ENCODE measurements at places on chromosomes 1 and 21.

DNA sequence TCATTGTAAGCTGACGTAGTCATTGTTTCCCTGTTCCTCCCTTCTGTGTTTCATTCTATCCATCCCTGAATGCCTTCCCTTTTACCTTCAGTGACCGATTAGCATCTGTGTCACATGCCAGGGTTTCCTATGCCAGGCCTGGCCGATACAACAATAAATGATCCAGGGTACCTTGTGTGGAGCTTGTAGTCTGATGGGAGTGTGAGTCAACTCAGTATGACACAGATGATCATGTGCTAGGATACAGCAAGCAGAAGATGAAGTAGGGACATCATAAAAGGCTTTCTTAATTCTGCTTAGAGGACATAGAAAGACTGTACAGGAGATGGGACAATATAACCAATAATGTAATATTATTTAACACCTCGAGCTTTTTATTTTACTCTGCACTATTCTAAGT, 164.1 kb upstream of the C8B start:
- no peak overlapping the region for H3K27ac ChIP-seq
- H3K4me1 ChIP-seq: no peaks in the 10 kb centered on the region
- DNase-seq: no peak
- H3K27me3 ChIP-seq: peaks cover 1% of the 10 kb centered on the region
- H3K4me3 ChIP-seq: no peak overlapping the region

DNA sequence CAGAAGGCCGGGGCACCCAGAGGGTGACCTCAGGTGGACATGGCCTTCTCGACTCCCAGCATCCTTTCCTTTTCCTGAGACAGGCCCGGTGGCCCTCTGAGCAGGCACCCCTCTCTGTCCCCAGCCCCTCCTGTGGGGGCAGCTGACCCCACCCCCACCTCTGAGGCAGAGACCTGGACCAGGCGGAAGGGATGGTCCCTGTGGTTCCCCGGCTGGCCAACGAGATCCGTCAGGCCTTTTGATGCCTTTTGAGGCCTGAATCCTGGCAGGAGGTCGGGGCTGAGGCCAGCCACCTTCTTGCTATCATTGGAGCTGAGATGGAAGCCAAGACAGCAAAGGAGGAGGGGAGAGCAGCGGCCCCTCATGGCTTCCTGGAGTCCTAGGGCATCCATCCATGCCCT, 50.2 kb upstream of the ACTRT2 start:
- no peak for DNase-seq
- H3K27me3 ChIP-seq: no peaks in the 10 kb centered on the region
- H3K4me1 ChIP-seq: no peaks in the 10 kb centered on the region
- no peaks in the 10 kb centered on the region for H3K36me3 ChIP-seq
- H3K27ac ChIP-seq: no peak overlapping the region
- no peak overlapping the region for H3K4me3 ChIP-seq

DNA sequence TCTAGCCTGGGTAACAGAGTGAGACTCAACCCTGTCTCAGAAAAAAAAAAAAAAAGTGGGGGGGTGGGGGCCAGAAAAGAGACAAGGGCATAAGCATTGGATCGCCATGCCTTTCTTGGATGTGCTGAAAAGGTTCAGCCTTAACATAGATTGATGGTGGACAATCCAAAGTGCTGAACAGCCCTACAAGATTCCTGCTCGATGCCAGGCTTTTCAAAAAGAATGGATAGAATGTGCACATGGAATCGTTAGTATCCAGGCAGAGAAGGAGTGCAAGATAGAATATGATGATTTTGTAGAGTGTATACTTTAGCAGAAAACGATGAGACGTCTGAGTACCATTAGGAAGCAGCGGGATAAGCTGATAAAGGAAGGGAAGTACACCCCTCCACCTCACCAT, 10.9 kb upstream of the COA7 start:
- H3K27me3 ChIP-seq: peaks cover 5% of the 10 kb centered on the region
- no peaks in the 10 kb centered on the region for H3K4me1 ChIP-seq
- no peak overlapping the region for H3K4me3 ChIP-seq
- H3K36me3 ChIP-seq: peaks cover 2% of the 10 kb centered on the region
- DNase-seq: no peak

DNA sequence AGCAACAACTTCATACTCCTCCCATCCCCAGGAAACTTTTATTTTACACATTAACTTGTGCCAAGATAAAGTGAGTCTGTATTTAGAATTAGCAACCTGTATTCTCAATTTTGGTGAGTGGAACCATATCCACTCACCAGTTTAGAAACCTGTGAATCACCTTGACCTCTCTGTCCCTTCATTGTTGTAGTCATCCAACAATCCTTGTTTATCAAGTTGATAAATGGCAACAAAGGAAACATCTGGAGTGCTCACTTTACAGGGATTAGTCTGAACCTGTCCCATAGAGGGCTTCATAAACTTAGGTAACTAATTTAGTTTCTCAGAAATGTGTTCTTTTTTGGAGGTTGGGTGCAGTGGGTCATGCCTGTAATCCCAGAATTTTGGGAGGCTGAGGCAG, 3.9 kb upstream of the CLSPN start:
- H3K4me3 ChIP-seq: no peak overlapping the region
- peaks cover 4% of the 10 kb centered on the region for H3K36me3 ChIP-seq
- H3K27ac ChIP-seq: no peak overlapping the region

GRCh38 chr21:28779914-28780313, 212.8 kb downstream of the LTN1 start:
- no peak overlapping the region for H3K4me3 ChIP-seq
- H3K27me3 ChIP-seq: no peaks in the 10 kb centered on the region
- peaks cover 22% of the 10 kb centered on the region for H3K36me3 ChIP-seq
- H3K27ac ChIP-seq: no peak overlapping the region
- no peak for DNase-seq

- peaks cover 15% of the 10 kb centered on the region for H3K27me3 ChIP-seq
- H3K4me3 ChIP-seq: no peak overlapping the region
- no peaks in the 10 kb centered on the region for H3K36me3 ChIP-seq
- H3K4me1 ChIP-seq: peaks cover 12% of the 10 kb centered on the region
- no peak overlapping the region for H3K27ac ChIP-seq
These were observed 56.1 kb upstream of the HAO2 start for GRCh38 chr1:119312500-119312899.

GRCh38 chr1:41545996-41546832, 61.7 kb upstream of the EDN2 start:
- H3K27ac ChIP-seq: no peak overlapping the region
- peaks cover 5% of the 10 kb centered on the region for H3K4me1 ChIP-seq
- peaks cover 41% of the 10 kb centered on the region for H3K36me3 ChIP-seq
- H3K4me3 ChIP-seq: no peak overlapping the region
- H3K27me3 ChIP-seq: no peaks in the 10 kb centered on the region

- no peak for DNase-seq
- H3K27ac ChIP-seq: no peak overlapping the region
- H3K4me1 ChIP-seq: no peaks in the 10 kb centered on the region
- H3K4me3 ChIP-seq: no peak overlapping the region
These were observed 44.5 kb upstream of the ZNF678 start for GRCh38 chr1:227518876-227519275.

DNA sequence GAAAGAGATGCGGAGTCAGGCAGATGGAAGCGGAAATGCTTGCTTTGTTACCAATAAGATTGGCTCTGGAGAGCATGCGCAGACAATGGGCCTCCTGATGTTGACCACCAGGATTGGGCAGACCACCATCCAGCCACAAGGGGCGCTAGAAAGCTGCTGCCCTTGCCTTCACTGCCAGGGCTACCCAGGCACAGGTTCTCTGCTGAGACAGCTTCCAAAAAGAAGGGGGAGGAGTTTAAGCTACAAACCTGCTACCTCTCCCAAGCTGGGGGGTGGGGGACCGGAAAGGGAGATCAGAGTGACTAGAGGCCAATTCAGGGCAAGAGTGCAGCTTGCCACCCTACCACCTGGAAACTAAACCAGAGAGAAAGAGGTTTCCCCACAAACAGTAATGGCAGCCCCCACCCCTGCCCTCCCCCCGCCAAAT, 369.7 kb downstream of the RRAGC start:
- no peaks in the 10 kb centered on the region for H3K4me1 ChIP-seq
- DNase-seq: no peak
- peaks cover 9% of the 10 kb centered on the region for H3K27me3 ChIP-seq
- no peak overlapping the region for H3K4me3 ChIP-seq
- no peak overlapping the region for H3K27ac ChIP-seq

DNA sequence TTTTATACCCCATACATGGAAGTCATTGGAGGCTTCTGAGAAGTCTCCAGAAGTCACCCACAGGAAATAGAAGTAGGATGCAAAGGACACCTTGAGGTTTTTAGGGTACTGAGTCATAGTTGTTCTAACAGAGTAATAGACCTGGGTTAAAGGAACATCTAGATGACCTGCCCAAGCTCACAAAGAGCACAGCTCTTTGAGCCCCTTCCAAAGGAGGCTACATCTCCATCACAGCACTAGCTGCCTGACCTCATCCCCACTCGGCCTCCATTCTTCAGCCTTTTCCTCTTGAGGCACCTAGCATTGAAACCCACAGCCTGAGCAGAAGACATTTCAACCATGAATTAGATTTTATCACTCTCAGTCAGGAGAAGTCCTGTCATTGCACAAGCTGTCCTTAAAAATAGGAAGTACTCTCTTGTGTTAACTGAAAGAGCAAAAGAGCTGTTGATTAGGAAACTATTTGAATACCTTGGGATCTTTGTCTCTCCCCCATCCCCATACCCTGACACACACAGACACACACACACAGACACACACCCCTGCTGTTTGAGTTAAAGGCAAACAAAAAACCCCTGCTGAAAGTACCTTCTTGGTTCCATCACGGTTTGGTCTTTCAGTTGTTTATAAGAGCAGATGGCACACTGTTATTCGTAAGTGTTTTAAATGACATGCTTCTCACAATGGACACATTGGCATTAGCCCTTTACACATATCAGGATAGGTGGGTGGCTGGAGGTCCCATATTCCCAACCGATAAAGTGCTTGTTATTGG, 22.2 kb downstream of the MKNK1 start:
- H3K27ac ChIP-seq: peak overlapping the region; percentile 96
- H3K4me3 ChIP-seq: peak overlapping the region; percentile 70
- H3K4me1 ChIP-seq: peaks cover 58% of the 10 kb centered on the region

- H3K4me3 ChIP-seq: no peak overlapping the region
- no peak for DNase-seq
- no peaks in the 10 kb centered on the region for H3K36me3 ChIP-seq
- peaks cover 12% of the 10 kb centered on the region for H3K27me3 ChIP-seq
- peaks cover 6% of the 10 kb centered on the region for H3K4me1 ChIP-seq
These were observed 53.1 kb upstream of the TRIM67 start for GRCh38 chr1:231108516-231109302.

DNA sequence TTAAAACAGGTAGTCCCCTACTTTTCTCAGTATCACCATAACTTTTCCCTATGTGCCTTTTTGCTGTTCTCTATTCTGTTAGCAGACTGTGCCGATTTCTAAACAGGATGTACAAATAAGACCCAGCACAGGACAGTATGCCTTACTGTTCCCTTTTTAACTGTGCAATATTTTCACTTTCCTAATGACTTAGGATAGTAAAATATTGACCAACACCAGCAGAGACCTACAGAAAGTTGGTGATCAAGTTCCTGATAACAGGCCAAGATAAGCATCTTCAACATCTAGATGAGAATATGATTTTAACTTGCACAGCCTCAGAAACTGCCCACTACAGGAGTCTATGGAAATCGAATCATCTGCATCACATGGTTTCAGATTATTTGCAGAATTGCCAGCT, 42.0 kb downstream of the ADSS2 start:
- no peak overlapping the region for H3K27ac ChIP-seq
- H3K4me1 ChIP-seq: peaks cover 24% of the 10 kb centered on the region
- H3K27me3 ChIP-seq: no peaks in the 10 kb centered on the region
- DNase-seq: no peak
- no peak overlapping the region for H3K4me3 ChIP-seq
- peaks cover 55% of the 10 kb centered on the region for H3K36me3 ChIP-seq

Data from activated T-helper 1 cell treated with anti-CD3 and anti-CD28 coated beads, Interleukin-12 subunit alpha, Interleukin-12 subunit beta, Interleukin-2, Interleukin-4 antibody, amounts not matched to agents 30 ng/mL and 10 ng/mL and 1 ng/mL, durations not matched to agents 14 hours and 24 hours and 36 hours (primary cell).